Posterior vena cava (tissue), 2 donors: ENCODE measurements at places on chromosomes 12 and 14.

DNA sequence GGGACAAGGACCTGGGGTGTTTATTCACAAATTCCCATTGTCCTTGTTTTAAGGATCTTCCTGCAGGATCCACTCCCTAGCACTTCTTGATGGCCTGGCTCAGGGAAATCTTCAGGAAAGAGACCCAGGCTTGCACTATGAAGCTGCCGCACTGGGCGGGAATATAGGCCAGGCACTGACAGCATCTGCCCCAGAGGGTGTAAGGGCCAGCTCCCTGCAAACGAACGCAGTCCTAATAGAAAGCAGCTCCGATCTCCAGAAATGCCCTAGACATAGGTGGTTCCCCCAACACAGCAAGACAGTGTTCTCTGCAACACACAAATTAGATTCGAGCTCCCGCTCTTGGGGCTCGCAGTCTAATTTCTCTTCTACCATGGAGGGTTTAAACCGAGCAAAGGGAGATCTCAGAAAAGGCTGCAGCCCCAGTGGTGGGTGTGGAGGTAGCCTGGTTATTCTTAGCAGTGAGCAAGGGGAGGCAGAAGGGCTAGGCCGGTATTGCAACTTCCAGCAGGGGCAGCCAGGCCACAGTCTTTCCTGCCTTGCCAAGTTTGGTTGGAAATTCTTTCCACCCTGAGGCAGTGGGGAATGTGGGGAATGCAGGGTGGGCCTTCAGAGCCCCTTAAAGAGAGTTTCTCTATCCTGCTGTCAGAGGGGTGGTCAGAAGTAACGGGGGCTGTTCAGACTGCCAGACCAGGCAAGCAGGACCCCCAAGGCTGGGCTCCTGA lies 16.1 kb upstream of the WSCD2 start:
- no peak for DNase-seq

- no peak for DNase-seq
Measured at GRCh38 chr12:25186788-25187402, 8.1 kb downstream of the DNAI7 start.

DNA sequence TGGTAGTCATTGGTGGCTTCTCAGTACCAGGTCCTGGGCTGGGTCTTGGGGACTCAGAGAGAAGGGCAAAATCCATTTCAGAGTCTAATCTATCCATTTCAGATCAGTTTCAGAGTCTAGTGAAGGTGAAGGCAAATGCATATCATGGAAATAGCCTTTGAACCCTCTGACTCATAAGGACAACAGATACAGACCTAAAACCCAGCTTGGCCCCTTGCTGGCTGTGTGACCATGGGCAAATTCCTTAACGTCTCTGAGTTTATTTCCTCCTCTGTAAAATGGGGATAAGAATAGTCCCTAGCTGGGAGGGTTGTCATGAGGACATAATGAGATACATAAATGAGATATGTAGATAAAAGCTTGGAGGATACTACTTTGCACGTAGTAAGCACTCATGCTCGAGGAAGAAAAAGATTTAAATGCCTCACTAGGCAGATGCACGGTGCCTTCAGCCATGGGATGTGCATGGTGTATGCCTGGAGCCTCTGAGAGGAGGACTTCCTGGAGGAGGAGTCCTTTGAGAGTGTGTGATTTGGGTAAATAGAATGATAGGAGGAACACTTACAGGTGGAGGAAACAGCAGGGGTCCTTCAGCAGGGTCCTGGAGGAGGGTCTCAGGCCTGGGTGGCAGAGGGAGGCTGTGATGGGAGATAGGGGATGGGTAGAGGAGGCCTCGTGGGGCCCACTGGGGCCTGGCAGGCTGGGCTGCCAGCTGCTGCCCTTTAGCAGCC lies 8.0 kb downstream of the DTX1 start:
- no peak for DNase-seq

GRCh38 chr14:23929822-23930294 lies 23.7 kb upstream of the DHRS4 start:
- DNase-seq, result peak; percentile 90

- DNase-seq, result peak; percentile 72
Measured at GRCh38 chr12:132321321-132322118, 7.9 kb downstream of the GALNT9 start.

DNA sequence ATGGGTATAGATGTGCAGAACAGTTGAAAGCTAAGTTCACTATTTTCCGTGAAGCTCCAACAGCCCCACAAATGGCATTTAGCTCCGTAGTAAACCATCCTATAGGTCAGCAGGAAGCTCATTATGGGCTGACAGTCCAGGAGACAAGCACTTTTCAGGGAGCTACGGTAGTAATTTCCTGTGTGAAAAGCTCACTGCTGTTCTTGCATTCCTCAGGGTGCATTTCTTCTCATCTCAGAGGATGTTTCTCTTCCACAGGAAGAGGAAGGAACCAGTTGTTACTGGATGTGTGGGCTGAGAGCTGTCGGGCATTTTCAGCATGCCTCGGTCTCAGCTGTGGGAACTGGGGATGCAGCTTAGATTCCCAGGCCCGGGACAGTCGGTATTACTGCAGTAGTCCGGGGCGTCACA lies 72.8 kb downstream of the GALNT4 start:
- DNase-seq, result no peak

GRCh38 chr14:41606532-41607303 lies at the start of gene LRFN5:
Gene LRFN5, plus strand, starts transcription at chr14:41606876.
- no peak for DNase-seq

- no peak for DNase-seq
Measured at GRCh38 chr14:94471045-94471444, 5.0 kb downstream of the SERPINA9 start.

GRCh38 chr12:128817111-128818015 lies 6.4 kb downstream of the SLC15A4 start:
- DNase-seq, result no peak

DNA sequence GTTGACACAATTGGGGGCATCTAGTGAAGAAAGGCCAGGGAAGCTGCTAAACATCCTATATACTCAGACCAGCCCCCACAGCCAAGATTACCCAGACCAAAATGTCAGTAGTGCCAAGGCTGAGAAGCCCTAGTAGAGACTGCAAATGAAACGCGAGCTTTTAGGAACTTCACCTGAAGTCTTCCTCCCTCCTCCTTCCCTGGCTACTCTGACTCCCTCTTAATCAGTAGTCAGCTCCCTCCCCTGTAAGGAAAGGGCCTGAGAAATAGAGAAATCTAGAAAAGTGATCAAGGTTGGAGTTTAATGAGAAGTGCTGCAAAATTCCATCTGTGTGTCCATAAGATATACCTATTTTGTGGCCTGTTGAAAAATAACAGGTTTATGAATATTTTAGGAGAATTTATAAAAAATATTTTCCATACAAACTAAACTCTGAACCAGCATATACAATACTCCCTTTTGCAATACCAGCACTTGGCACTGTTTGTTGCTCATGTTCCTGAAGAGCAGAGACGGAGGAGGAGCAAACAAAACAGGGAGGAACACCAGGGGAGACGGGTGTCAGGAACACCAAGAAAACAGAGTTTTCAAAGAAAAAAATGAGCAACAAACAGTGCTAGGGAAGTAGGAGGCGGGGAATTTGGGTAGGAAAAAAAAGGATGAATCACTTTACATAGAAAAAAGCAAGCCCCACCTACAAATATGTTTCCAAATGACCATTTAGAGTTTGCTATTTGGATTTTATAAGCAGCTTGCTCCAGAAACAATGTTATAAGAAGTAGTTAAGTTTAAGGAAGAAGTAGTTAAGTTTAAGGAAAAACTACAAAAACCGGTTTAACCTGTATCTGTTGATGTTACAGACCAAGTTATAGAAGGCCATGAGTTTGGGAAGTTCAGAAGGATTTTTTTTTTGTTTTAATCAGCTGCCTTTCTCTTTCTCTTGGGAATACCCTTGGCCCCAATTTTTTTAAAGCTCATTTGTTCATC lies 282.1 kb upstream of the GRIP1 start:
- no peak for DNase-seq

- no peak for DNase-seq
Measured at GRCh38 chr14:90820958-90821357, 4.7 kb upstream of the TTC7B start.

DNA sequence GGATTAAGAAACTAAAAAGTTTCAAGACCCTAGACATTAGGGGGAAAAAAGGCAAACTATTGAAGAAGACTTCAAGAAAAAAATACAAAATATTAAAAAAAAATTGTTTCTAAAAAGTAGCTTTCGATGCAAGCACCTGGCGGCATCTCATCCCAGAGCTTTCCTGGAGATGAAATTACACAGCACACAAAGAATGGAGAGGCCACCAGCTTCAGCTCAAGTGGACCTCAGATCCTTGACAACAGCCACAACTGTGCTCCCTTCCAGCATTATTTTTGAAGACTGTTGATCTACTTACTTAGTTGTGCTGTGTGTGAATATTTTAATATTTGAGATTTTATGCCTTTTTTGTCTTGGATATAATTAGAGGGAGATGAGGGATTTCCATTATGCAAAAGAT lies 479.0 kb downstream of the GLT1D1 start:
- no peak for DNase-seq

DNA sequence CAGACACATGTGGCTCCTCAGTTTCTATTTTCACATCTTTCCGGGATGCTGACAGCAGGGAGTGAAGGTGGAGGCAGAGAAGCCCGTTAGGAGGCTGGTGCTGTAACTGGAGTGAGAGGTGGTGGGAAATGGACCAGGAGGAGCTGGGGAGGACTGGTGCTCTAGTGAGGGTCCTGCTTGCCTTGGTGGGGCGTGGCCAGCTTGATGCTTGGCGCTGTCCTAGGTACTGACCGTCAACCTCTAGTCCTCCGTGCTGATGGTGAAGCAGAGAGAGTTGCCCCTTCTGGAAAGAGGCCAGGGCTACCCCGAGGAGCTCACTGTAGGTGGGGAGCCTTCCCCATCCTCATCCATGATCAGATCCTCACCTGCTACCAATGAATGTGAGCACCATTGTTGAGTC lies 1.4 kb downstream of the TRMT61A start:
- DNase-seq, result no peak

- DNase-seq, result no peak
Measured at GRCh38 chr14:37202265-37202664, 4.5 kb downstream of the MIPOL1 start.

DNA sequence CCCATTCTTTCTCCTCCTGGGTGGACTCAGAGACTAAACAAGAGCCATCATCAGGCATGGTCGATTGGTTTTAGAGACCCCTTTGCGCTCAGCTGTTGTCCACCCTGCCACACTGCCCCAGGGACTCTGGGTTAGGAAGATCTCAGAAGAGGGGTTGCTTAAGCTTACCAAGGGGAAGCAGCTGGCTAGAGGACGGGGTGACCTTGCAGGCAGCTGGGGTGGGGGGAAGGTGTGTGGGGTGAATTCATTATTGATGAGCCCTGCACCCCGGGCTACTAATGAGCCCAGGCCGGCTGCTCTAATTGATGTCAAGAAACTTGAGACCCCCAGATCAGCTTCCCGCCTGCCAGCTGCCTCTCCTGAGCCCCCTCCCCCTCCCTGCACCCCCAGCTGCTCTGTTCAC lies 8.7 kb upstream of the ZNF385A start:
- no peak for DNase-seq

- no peak for DNase-seq
Measured at GRCh38 chr12:11827091-11828061, 177.9 kb downstream of the ETV6 start.

DNA sequence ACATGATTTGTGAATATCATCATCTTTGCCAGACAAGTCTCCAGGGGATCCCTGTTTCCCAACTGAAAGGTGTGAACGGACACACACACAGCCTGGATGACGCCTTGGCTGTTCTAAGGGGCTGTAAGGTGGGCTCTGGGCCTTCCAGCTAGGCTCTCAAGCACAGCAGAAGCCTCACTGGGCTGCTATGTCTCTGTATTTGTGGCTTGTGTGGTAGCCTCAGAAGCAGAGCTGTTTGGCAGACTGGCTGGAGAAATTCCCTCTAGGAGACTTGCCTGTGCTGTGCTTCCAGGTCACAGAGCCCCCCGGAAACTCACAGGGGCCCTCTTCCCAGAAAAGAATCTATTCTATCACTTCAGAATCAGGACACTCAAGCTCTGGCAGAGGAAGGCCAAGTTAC lies 21.4 kb downstream of the OTUB2 start:
- DNase-seq, result no peak

GRCh38 chr12:65434737-65435136 lies 156.3 kb downstream of the MSRB3 start:
- DNase-seq, result no peak

DNA sequence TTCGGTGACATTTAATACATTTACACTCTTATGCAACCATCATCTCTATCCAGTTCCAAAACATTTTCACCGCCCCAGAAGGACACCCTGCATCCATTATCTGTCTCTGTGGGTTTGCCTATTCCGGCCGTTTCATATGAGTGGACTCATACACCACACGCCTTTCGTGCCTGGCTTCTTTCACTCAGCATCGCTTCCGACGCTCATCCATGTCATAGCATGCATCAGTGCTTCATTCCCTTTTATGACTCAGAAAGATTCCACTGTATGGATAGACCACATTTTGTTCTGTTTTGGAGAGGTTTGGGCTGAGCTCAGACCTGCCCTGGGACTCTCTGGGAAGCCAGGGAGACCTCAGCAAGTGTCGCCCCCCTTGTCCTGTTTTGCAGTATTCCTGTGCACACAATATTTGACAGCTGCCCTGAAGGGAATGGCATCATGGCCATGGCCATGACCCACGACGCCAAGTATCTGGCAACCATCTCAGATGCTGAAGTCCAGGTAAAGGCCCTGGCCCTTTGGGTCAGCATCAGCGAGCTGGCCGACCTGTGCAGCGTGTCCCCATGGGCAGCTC lies 23.8 kb downstream of the CFAP251 start:
- DNase-seq, result no peak

- no peak for DNase-seq
Measured at GRCh38 chr12:119071638-119072231, 90.4 kb downstream of the SRRM4 start.

GRCh38 chr14:71467361-71467811 lies 464.8 kb upstream of the RGS6 start:
- no peak for DNase-seq

- DNase-seq, result no peak
Measured at GRCh38 chr12:65640489-65640901, 183.8 kb upstream of the HMGA2 start.

- DNase-seq, result no peak
Measured at GRCh38 chr14:56243110-56243509, 124.9 kb downstream of the PELI2 start.

DNA sequence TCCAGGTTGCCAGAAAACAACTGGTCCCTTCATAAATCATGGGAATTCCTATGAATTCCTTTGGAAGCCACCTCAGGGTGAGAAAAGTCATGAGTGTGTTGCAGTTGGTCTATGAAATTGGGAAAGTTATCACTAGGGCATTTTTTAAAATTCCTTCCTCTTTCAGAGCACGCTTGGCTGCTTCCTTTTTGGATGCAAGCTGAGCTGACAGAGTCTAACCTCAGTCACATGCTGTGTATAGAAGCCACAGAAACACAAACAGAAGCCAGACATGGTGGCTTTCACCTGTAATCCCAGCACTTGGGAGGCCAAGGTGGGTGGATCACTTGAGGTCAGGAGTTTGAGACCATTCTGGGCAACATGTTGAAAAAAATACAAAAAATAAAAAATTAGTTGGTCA lies 21.7 kb upstream of the HELB start:
- no peak for DNase-seq
